ENCODE measurements at places on chromosomes 5 and 9.

DNA sequence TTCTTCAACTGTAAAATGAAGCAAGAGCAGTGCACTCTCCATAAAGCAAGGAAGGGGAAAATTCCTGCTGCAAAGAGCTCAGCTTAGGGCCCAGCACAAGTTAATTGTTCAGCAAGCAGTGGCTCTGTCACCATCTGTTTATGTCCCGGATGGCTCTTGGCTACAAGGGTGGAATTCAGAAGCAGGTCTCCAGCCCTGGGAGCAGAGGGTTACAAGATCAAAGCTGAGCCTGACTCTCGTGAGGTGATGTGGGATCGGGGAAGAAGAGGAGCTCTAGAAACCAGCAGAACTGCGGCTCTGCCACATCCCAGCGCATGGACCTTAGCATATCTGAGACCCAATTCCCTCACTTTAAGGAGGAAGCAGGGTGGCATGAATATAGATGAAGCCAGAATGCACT is 25.2 kb upstream of the OLFM1 start:
- no peak for DNase-seq

DNA sequence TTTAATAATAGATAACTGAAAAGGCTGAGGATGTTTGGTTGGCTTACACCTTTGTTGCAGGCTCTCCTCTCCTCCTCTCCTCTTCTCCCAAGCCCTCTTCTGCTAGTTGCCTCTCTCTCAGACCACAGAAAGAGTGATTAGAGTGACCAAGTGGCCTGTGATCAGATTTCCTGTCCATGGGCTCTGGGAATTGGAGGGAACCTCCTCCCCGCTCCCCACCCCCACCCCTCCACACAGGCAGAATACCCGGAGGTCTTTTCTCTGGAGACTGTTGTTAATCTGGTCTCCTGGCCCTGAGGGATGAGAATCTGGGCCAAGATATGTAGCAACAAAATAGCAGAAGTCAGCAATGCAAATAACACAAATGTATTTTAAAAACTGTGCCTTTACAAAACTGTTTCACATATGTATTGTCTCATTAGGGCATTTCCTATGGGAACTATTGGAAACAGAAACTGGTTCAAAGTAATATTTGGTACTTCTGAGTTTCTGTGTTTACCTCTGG is 361.3 kb downstream of the NR2F1-AS1 start:
- DNase-seq = no peak

DNA sequence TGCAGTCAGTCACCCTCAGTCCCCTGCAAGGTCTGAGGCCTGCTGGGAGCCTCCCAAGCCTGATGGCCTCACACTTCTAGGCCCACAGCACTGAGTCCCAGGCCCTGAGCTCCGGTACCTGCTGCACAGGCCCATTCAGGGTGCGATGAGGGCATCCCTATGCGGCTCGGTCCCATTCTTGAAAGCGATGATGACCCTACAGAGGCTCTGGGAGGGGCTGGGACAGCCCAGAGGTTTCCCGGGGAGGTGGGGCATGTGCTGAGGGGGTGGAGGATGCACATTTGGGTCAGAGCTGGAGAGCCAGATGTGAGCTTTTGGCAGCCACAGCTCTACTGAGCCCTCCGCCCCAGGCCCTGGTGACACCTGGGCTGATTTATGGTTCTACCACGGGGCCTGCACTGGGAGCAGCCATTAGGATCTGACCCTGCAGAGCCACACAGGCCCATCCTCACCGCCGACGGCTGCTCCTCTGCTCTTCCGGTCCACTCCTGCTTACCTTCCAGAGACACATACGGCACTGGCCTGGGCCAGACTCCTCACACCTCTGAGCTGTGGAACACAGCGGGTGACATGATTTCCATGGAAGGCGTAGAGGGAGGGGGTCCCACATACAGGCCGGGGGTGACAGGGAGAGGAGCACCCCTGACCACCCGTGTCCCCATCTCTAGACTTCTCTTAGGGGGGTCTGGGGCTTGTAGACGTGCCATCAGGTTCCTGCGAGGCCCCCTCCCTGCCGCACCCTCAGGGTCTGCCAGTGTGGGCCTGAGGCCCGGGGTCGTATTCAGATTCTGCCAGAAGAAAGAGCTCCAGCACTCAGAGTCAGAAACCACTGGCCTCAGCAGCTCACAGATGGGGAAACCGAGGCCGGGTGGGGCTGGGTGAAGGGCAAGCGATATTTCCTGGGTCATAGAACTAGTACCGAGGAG is 53.4 kb downstream of the COL23A1 start:
- DNase-seq = no peak

- no peak for DNase-seq
These were observed 25.1 kb downstream of the RAPGEF1 start for GRCh38 chr9:131714821-131715220.

- no peak for DNase-seq
These were observed 5.3 kb upstream of the ZNF782 start for GRCh38 chr9:96859461-96860198.

GRCh38 chr5:170273968-170274710 is 23.4 kb downstream of the LCP2 start:
- no peak for DNase-seq

DNA sequence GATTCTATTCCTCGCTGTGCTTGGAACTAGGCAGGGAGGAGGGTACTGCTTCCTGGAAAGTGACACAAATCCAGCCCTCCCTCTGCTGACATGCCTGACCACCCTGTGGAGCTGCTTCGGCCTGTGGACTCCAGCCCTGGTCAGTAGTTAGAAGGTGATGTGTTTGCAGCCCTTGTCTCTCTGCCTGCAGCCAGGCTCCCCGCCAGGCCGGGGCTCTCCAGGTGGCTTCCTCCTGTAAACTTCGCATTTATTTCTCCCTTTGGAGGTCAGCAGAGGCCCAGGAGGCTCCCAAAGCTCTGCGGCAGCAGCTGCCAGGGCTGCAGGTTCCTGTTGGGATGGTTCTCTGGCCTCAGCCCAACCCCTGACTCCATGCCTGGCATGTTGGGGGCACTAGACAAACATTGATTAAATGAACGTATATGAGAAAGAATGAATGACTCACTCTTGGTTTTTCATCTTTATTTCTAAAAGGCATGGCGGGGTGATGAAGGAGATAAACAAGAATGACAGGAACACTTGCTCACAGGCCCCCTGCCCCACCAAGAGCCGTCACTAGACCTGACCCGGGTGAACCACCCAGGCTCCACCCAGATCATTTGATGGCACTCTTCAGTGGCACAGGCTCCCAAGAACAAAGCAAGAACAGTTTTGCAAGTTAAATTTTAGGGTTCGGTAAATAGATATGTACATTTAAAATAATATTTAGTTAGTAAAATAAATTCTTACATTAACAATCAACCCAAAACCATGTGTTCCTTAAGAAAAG is 8.4 kb upstream of the IRX2 start:
- no peak for DNase-seq

DNA sequence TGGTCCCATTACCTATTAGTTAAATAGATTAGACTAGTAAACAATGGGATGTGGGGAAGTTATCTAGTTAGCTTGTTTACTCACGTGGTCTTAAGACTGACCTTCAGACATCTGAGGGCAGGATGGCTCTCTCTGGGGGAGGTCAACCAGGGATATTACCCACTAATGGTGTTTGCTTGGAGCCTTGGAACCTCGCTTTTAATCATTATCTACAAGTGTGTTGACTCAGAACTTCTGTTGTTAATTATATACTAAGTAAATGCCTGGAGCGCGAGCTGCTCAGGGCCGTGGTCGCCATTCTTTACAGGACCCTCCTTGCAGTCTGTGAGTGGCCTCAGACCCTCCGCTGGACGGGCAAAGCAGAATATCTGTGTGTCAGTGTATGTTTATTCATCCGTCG is 48.5 kb upstream of the ZNF354A start:
- no peak for DNase-seq

DNA sequence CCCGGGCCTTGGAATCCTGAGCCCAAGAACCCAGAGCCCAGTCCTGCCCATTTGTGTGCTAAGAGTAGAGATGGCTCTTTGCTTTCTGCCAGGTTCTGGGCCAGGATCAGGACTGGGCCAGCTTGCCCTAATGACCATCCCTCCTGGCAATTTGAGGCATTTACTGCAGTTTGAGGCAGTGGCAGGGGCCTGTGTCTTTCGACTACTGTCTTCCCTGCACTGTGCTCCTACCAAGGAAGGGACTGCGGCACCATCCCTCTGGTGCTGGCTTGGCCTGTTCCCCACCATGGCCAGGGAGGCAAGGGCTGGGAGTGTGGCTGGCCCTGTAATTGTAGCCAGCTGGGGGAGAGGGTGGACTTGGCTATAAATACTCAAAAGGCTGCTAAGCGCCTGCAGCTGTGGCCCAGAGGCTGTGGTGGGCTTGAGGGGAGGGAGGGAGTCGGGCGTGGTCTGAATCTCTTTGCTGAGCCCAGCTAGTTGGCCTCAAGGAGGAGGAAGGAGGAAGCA is 4.6 kb downstream of the ENHO start:
- no peak for DNase-seq

- DNase-seq = no peak
These were observed 585.5 kb upstream of the RGMB start for GRCh38 chr5:98187945-98188344.

DNA sequence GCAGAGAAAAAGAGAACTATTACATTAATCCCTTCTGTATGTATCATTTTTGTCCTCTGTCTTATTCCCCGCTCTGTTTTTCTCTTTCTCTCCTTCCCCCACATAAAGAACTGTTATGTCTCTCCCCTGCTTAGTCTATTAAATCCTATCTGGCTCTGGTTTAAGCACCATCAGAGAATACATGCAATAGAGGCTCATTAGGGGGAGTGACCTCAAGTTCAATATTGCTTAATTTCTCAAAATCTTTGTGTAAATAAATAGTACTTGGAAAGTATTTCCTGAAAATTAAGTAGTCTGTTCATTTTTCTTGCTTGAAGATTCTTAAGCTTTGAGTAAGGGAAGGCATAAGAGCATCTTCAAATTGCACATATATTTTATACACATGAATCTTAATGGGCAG is 41.2 kb upstream of the FAM174A start:
- DNase-seq = no peak

GRCh38 chr5:129171194-129171944 is 76.8 kb downstream of the ISOC1 start:
- DNase-seq = no peak

DNA sequence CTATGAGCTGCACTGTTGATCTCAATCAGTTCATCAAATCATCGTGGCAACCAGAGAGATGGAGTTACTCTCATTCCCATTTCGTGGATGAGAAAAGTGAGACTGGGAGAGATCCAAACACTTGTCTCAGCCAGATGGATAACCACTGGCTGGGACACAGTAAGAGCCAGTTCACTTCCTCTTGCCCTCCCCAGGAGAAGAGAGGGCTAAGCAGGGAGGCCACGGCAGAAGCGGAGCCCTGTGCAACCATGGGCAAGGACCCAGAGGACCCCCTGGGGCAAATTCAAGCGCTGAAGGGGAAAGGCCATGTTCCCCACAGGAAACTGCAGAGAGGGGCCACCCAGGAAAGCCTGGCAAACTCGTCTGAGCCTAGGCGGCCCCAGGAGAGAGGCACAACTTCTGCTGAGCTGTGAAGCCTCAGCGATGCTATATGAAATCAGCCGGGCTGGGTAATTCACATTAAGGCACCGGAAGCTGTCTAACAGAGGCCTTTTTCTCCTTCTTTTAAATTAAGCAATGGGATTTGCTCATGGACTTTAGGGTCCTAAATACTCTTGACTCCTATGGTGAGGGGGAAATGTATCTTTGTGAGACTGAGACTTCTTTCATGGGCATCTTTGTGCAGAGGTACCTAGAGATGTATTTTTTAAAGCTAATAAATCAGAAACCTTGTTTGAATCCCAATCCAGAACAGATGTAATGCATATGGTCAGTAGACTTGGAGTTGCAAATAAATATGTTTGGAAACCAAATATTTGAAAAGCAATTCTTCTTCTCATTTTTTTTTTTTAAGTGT is 137.1 kb upstream of the SMIM23 start:
- no peak for DNase-seq

DNA sequence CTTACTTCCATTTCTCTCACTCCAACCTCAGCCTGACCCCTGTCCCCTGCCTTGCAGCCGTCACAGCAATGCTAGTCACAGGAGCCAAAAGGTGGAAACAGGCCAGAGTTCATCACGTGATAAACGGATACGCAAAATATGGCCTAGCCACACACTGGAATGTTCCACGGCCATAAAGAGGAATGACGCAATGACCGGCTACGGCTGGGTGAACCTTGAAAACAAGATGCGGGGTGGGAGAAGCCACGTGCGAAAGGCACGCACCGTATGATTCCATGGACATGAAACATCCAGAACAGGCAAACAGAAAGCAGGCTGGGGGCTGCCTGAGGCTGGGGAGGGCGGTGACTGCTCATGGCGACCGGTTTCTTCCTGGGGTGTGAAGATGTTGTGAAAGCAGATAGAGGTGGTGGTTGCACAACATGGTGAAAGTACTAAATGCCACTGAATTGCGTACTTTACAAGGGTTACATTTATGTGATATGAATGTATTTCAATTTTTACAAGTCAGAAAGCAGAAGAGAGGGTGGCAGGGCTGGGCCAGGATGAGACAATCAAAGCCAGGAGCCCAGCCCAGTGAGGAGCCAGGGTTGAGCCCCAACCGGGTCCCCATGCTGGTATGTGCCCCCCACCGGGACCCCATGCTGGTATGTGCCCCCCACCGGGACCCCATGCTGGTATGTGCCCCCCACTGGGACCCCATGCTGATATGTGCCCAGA is 117.8 kb upstream of the SARDH start:
- no peak for DNase-seq

- DNase-seq = peak; percentile 52
These were observed 1625.2 kb downstream of the MAT2B start for GRCh38 chr5:165130656-165131055.

DNA sequence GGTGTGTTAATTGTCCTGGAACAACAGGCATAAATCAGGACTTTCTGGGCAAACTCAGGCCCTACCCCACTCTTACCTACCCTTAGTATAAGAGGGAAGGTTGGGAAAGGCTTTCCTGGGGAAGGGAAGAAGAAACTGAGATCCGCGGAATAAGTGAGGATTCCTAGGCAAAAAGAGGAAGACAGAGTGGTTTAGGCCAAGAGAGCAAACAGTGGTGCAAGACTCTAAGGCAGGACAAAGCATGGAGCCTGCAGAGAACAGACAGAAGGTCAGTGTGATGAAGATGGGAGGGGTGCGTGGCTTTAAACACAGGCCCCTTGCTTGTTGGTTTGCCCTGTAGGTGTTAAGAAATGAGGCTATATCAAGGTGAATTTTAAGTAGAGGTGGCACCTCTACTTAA is 69.4 kb downstream of the TMC1 start:
- DNase-seq = no peak

- DNase-seq = no peak
These were observed at the start of gene BRINP1 for GRCh38 chr9:119368681-119369581. TSS of gene BRINP1 (minus strand) at chr9:119369435. CDS start at chr9:119313355, 56,080 bp downstream.

- DNase-seq = no peak
These were observed 2.6 kb upstream of the FOXB2 start for GRCh38 chr9:77016526-77017504.

DNA sequence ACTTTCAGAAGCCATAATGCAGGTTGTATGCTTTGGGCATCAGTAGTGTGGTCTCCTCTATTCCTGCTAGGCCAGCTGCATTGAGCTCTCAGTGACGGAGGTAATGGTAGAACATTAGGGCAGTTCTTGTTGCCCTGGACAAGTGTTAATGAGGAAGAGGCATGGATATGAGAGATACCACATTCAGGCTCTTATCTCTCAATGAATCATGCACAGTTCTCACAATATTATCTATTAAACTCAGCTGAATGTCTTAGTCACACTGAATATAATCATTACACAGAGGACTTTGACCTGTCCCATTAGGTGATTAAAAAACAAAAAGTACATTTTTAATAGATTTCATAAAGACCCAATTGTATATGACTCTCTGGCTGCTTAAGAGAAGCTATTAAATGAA is 76.6 kb upstream of the SSBP2 start:
- DNase-seq = no peak

All from HS-5 (cell line).